CD14-positive monocyte (primary cell): ENCODE measurements at places on chromosomes 5 and 9. TPM values are rescaled to one million over a fixed set of nuclear protein-coding genes. Genes with fewer than 3 reads are reported as not detected.

GRCh38 chr9:97793067-97793466 lies 60.0 kb upstream of the FOXE1 start:
- no peaks in the 10 kb centered on the region for H3K4me1 ChIP-seq
- no peak for DNase-seq
- peaks cover 13% of the 10 kb centered on the region for H3K27me3 ChIP-seq
- no peak overlapping the region for H3K27ac ChIP-seq
- no peaks in the 10 kb centered on the region for H3K36me3 ChIP-seq

DNA sequence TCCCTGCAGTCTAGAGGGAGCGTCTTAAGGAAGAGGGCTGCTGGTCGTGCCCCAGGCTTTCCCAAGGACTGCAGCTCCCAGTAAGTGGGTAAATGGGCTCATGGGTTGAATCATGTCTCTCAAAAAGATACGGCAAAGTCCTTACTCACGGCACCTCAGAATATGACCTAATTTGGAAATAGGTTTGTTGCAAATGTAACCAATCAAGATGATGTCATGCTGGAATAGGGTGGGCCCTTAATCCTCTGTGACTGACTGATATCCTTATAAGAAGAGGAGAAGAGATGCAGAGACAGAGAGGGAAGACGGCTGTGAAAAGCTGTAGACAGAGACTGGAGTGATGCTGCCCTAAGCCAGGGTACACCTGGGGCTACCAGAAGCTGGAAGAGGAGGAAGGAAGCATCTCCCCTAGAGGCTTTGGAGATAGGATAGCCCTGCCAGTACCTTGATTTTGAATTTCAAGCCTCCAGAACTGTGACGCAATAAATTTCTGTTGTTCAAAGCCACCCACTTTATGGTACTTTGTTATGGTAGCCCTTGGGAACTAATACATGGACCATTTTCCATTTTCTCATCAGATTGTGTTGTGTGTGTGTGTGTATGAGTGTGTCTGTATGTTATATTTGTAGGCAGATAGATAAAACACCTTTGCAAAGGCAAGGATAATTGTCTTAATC lies 15.0 kb downstream of the GALNT10 start:
- H3K36me3 ChIP-seq, result peaks cover 26% of the 10 kb centered on the region
- H3K4me3 ChIP-seq, result no peak overlapping the region
- H3K27ac ChIP-seq, result no peak overlapping the region
- peaks cover 4% of the 10 kb centered on the region for H3K4me1 ChIP-seq
- DNase-seq, result no peak

- DNase-seq, result no peak
- peaks cover 11% of the 10 kb centered on the region for H3K4me1 ChIP-seq
- H3K36me3 ChIP-seq, result no peaks in the 10 kb centered on the region
- no peak overlapping the region for H3K4me3 ChIP-seq
- H3K27me3 ChIP-seq, result no peaks in the 10 kb centered on the region
Observed at GRCh38 chr9:125701351-125701750, 5.7 kb downstream of the MAPKAP1 start.

GRCh38 chr5:89229331-89230070 lies 346.5 kb upstream of the MEF2C start:
- no peak overlapping the region for H3K27ac ChIP-seq
- no peaks in the 10 kb centered on the region for H3K27me3 ChIP-seq
- no peak for DNase-seq
- no peaks in the 10 kb centered on the region for H3K36me3 ChIP-seq
- no peaks in the 10 kb centered on the region for H3K4me1 ChIP-seq

DNA sequence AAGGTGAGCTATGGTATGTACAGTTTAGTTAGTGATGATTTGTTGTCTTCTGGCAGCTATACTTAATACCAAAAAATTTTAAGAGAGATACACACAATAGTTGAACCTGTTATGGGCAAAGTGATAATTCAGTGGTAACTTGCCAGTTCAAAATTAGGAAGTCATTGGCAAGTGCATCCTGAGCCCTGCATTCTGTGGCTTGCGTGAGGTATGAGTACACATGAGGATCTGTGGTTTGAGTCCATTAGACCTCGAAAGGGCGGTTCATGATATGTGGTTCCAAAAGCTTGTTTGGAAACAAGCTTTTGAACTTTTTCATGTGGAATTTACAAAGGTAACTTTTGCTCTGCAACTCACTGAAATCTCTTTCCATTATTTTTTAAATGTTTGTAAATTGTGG lies 47.0 kb downstream of the GPR21 start:
- H3K36me3 ChIP-seq, result peaks cover 99% of the 10 kb centered on the region
- no peak overlapping the region for H3K4me3 ChIP-seq
- H3K27me3 ChIP-seq, result no peaks in the 10 kb centered on the region
- no peak for DNase-seq
- H3K4me1 ChIP-seq, result no peaks in the 10 kb centered on the region

- DNase-seq, result no peak
- H3K27me3 ChIP-seq, result no peaks in the 10 kb centered on the region
- no peak overlapping the region for H3K4me3 ChIP-seq
- no peaks in the 10 kb centered on the region for H3K36me3 ChIP-seq
Observed at GRCh38 chr5:10320793-10321192, 13.1 kb upstream of the CMBL start.

DNA sequence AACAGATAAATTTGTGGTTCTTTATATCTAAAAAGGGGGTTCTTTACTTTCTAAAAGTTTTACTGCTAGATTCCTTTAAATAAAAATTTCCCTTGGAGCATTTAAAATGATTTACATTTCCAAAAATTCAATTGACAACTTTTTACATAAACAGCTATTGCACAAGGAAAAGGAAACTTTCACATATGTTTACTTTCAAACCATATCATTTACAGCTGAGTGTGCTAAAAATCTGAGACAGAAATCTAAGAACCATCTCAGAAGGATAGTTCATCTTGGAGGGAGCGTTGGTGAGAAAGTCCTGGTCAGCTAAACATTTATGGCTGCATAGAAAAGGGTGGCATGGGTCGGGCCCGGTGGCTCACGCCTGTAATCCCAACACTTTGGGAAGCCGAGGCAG lies 235.4 kb downstream of the DTWD2 start:
- no peak overlapping the region for H3K27ac ChIP-seq
- H3K4me1 ChIP-seq, result no peaks in the 10 kb centered on the region
- no peak for DNase-seq
- no peak overlapping the region for H3K4me3 ChIP-seq

MLANA gene
- not detected in 2 replicates for polyA plus RNA-seq

NCS1 gene
- polyA plus RNA-seq, result not detected

IL9 gene
- not detected for polyA plus RNA-seq

SREK1IP1 gene
- 16.9 TPM for polyA plus RNA-seq
